ENCODE measurements at places on chromosomes 6 and 20.

DNA sequence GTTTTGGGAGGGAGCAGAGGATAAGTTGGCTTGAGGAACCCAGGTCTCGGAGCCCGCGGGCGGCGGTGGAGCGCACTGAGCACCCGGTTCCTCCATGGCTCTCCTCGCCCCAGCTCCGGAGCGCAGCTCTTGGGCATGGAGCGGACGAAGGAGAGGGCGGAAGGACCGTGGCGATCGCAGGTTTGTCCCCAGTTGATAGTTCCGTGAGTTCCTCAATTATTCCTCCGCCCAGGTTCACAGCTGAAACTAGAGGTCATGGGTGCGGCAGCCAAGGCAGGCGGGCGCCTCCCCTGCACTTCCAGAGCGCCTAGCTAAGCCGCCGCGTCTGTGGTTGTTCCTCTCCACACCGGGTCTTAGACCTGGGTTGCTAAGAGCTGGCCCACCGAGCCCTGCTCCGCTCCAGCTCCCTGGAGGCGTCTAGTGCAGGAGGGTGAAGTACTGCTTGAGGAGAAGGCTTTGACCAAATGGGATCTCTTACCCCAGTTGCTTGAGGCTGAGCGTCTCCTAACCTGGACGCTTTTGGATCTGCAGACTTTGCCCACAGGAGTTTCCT, at the start of gene HTR1B:
TSS of gene HTR1B (minus strand) at position 184 of the 553 bp plus-strand sequence. CDS start at position 96, 88 bp downstream.
- DNase-seq, result no peak

DNA sequence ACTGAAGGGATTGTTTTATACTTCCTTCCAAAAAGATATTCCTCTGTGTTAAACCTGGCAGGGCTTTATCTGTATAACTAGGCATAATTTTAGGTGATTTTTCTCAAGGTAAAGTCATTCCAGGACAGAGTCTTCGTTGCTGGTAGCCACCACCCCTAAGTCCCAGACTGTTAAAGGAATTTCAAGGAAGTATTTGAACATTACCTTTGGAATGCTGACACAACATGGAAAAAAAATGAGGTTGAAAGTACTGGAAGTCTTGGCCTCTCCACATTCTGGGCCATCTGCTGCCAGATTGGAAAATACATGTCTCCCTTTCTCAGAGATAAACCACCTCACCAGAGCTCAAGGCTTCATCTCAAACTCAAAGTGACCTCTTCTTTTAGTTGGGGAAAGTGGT, 27.0 kb upstream of the ETV7 start:
- no peak for DNase-seq

DNA sequence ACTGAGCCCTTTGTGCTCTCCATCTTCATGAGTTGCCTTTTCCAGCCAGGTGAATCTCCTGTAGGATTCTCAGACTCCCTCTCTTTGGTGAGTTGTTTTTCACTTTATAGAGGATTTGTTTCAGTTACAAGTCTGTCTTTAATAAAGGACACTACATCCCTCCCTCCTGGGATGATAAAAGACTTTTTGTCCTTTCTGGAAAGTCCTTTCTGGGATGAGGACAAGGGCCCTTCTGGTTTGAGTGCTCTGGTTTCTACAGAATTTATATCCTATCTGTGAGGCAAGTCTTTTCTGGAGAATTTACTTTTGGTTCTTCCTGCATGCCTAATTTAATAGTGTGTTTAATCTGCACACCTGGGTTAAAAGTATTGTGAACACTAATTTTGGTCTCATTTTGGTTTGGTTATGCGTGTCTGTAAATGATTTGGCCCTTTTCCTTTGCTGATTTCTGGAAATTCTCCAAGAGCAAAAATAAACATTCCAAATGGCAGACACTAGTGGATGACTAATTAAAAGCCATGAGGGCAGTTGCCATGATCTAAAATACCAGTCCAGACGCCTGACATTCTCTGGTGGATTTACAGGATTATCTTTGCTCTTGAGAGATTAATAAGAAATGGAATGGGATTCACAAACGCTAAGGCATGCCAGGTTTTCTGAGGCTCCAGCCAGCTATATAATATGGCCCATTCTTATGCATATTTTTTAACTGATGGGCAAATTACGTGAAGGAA, 44.8 kb downstream of the TCP11 start:
- no peak for DNase-seq

DNA sequence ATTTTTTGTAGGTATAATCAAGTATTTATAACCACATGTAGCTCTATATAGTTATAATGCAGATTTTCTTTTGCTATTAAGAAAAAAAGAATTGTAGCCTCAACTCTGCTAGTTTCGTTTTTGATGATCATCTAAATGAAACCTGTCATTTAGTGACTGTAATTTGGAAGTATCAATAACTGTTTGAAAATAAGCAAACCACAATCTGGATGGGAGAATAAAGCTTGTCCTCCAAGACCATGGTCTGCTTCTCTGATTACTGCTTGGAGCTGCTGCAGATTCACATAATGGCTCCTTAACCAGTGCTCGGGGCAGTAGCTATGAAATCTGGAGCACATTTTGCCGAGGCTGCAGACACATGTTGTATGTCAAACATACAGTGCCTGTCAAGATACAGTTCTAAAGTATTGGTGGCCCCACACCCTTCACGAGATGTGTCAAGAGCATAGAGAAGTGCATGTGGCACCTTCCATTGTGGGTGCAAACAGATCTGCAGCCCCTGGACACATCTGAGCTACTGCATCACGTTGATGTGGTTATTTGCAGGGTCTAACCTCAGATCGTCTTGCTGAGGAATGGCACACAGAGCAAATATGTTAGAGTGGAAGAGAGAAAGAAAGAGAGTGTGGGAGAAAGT, 255.7 kb upstream of the SUPT3H start:
- no peak for DNase-seq

- no peak for DNase-seq
These were observed 132.3 kb upstream of the THEMIS start for GRCh38 chr6:128033156-128033555.

DNA sequence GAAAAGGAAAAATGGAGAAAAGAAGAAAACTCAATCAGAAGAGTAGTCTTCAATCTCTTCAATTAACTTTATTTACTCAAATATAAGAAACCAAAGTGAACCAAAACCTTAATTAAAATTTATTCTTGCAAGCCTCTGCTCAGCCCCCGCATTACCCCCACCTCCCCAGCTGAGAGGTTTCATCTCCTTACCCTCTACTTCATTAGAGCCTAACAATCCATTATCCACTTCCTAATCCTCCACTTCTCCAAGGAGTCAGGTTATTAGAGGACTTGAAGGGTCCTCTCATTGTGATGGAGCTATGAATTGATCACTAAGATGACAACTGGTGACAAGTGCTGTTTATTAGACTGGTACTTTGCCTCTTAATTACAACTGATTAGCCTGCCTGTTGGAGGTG, 956.5 kb downstream of the TFAP2A start:
- no peak for DNase-seq

- DNase-seq, result no peak
These were observed 20.4 kb downstream of the ACSS1 start for GRCh38 chr20:25037288-25038102.

DNA sequence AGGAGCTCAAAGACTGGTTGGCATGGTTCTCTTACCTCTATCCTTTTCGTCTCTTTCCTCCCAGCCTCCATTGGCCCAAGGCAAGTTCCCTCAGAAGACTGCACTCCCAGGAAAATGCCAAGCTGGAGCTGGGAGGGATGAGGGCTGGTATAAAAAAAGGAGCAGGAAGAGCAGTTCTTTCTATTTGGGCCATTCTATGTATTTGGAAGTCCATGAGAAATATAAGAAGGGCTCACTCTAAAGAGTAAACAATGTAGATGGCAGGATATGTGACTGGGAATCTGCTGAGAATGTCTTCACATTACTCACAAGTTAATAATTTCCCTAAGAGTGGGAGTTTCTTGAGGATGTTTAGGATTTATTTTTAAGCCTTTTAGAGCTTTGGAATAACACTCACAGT, 36.6 kb upstream of the ADTRP start:
- DNase-seq, result no peak

- no peak for DNase-seq
These were observed 831.2 kb downstream of the KIF16B start for GRCh38 chr20:15742087-15742486.

DNA sequence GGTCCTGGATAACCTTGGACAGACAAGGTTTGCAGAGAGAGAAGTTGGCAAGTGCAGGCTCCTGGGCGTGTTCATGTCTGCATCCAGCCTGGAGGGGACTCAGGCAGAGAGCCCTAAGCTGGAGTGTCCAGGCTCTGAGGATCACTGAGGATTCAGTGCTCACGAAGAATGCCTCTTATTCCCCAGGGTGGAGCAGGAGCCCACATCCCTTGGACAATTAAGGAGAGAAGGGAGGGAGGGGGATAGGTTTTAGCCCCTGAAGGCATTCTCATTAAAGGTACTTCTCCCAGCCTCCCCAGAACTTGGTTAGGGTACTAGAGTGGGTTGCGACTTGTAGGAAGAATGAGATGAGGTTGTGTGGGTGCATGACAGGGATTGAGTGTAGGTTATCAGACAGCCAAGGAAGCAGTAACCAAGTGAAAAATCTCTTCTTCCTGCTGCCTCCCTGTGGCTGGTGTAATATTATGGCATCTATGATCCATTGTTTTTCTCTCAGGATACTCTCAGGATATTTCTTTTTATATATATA, 680 bp downstream of the HLA-DPB1 start:
- no peak for DNase-seq

GRCh38 chr6:155004017-155004416, 8.9 kb downstream of the TIAM2 start:
- no peak for DNase-seq

DNA sequence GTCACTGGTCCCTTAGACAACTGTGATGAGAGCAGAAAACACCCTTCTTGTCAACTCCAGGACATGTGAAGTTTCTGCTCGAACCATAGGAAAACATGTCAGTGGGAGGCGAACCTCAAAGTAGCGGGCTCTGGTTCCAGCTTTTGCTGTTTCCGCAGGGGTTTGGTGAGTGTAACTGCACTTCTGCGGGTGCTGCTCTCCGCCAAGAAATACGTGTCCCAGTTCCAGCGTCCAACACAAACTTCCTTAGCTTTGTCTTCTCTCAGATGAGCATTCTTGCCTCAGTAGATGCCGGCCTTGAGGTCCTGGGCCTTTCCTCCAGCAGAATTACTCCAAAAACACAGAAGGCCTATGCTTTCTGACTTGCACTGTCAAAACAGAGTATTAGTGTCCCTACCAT, 156.3 kb downstream of the FNDC1 start:
- no peak for DNase-seq

- DNase-seq, result no peak
These were observed 555.6 kb downstream of the KIF16B start for GRCh38 chr20:16017656-16018055.

- no peak for DNase-seq
These were observed 43.1 kb downstream of the TM9SF4 start for GRCh38 chr20:32152421-32153155.

DNA sequence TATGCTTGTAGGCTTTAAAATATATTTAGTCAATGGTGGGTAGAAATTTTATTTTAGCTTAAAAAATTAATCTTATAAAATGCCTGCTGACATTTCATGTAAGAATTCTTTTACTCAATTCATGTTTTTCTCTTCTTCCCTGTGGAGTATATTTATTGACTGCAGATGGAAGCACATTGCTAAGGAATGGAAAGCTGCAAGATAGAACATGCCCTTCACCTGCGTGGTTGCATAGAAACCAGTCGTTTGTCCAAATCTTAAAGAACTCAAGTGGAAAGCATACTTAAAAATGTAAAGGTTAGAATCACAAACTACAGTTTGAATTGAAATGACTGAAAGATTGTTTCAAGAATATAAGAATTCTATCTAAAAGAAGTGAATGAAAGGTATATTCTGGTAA, 30.7 kb downstream of the C6orf163 start:
- peak; percentile 46 for DNase-seq

- DNase-seq, result no peak
These were observed 53.1 kb downstream of the KIF16B start for GRCh38 chr20:16520154-16520553.

GRCh38 chr6:85291326-85291725, 158.6 kb upstream of the NT5E start:
- no peak for DNase-seq
